ENCODE measurements at places on chromosomes 7 and 10. TPM values are rescaled to one million over a fixed set of nuclear protein-coding genes. Genes with fewer than 3 reads are reported as not detected.

The FAM241B gene
- total RNA-seq: 2.5 TPM

The LRRC61 gene
- 8.6 TPM for total RNA-seq

The SPDYE1 gene
- not detected for total RNA-seq

The CACNB2 gene
- not detected for total RNA-seq

The TAS2R41 gene
- not detected for total RNA-seq

The CYP3A5 gene
- 1.1 TPM for total RNA-seq

The GIGYF1 gene
- 16.0 TPM for total RNA-seq

The GRID2IP gene
- 0.14 TPM for total RNA-seq

The CALCR gene
- not detected for total RNA-seq

The DRGX gene
- not detected for total RNA-seq

The GIMAP2 gene
- 0.25 TPM for total RNA-seq

The AQP1 gene
- total RNA-seq: not detected

The PAX4 gene
- not detected for total RNA-seq

The GHRHR gene
- not detected for total RNA-seq

The BMPR1A gene
- total RNA-seq: 26.9 TPM

The DLX6 gene
- total RNA-seq: not detected

The PDE1C gene
- total RNA-seq: 31.5 TPM

The NDUFB8 gene
- total RNA-seq: 235 TPM

The SLC26A5 gene
- total RNA-seq: not detected

The CDNF gene
- total RNA-seq: 0.34 TPM

The HTR7 gene
- total RNA-seq: 15.0 TPM

The HABP2 gene
- total RNA-seq: not detected

The METTL27 gene
- total RNA-seq: 11.8 TPM

The AKR1C1 gene
- total RNA-seq: 10.6 TPM

The CRTAC1 gene
- total RNA-seq: not detected

The FBXL15 gene
- total RNA-seq: 5.9 TPM

The HGF gene
- total RNA-seq: not detected

The OR2A5 gene
- not detected for total RNA-seq

The GRM3 gene
- total RNA-seq: not detected

The ELN gene
- total RNA-seq: not detected

The CYP2C18 gene
- not detected for total RNA-seq

The HECW1 gene
- total RNA-seq: not detected

The CTAGE4 gene
- 1.4 TPM for total RNA-seq

The SORCS3 gene
- not detected for total RNA-seq

The SSC4D gene
- total RNA-seq: 1.5 TPM

The SLC12A9 gene
- total RNA-seq: 18.2 TPM

The LBX1 gene
- not detected for total RNA-seq

The FAM180A gene
- 2.6 TPM for total RNA-seq

The PAOX gene
- total RNA-seq: 1.8 TPM

The DPY19L1 gene
- total RNA-seq: 20.1 TPM

The CPVL gene
- 3.2 TPM for total RNA-seq

The EBF3 gene
- 0.04 TPM for total RNA-seq

The LRRD1 gene
- total RNA-seq: not detected

The AGR2 gene
- 0.92 TPM for total RNA-seq

The HOXA3 gene
- total RNA-seq: 1.2 TPM

The TEX36 gene
- total RNA-seq: not detected

The RADIL gene
- 0.07 TPM for total RNA-seq

The FGFBP3 gene
- total RNA-seq: 0.20 TPM

The ELFN1 gene
- 0.10 TPM for total RNA-seq

The ZC3HAV1L gene
- 8.5 TPM for total RNA-seq

The SLC26A4 gene
- 0.14 TPM for total RNA-seq

The STEAP2 gene
- 6.1 TPM for total RNA-seq

The LEP gene
- not detected for total RNA-seq

The CYP3A7 gene
- not detected for total RNA-seq

The REEP3 gene
- total RNA-seq: 64.8 TPM
